Astrocyte of the spinal cord (primary cell): ENCODE measurements at places on chromosomes 7 and 10.
A peak's percentile ranks its signal among the peaks of the same experiment; 100 is the strongest.

DNA sequence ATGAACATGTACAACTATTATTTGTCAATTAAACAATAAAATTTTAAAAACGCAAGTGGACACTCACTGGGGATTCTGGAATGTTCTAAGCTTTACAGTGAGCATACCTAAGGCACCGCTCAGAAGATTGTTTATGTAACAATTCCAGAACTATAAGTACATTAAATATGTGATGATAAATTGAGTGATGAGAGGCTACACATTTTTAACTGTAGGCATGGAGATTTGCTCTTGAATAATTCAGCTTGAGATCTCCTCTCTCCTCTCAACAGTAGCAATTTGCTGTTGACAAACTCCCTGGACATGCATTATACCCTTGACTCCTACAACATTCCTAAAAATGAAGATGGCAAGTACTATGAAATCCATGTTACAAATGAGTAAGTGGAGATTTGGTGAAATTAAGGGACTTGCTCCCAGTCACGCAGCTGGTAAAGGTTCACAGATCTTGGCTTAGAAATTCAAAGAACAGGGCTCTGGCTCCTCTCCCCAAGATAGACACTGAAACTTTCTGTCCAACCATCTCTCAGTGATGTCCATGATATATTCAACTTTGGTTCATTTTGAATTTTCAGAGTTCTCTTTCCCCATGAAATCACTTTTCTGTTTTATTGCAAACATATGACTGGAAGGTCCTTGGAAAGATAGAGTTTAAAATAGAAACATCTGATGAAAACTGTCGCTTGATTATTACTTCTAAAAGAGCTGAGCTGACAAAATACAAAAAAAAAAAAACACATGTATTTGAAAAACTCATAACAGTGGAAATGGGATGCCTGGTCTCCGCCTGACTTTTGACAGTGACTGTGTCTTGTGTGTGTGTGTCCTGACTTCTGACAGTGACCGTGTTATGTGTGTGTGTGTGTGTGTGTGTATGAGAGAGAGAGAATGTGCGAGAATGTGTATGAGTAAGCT, 488.3 kb downstream of the TNS3 start:
- peak; percentile 28 for DNase-seq

DNA sequence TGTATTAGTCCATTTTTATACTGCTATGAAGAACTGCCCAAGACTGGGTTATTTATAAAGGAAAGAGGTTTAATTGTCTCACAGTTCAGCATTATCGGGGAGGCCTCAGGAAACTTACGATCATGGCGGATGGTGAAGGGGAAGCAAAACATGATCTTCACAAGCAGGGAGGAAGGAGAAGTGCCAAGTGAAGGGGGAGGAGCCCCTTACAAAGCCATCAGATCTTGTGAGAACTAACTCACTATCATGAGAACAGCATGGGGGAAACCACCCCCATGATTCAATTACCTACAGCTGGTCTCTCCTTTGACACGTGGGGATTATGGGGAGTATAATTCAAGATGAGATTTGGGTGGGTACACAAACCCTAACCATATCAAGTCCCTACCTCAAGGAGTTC, 85.4 kb downstream of the JAZF1 start:
- DNase-seq = no peak

DNA sequence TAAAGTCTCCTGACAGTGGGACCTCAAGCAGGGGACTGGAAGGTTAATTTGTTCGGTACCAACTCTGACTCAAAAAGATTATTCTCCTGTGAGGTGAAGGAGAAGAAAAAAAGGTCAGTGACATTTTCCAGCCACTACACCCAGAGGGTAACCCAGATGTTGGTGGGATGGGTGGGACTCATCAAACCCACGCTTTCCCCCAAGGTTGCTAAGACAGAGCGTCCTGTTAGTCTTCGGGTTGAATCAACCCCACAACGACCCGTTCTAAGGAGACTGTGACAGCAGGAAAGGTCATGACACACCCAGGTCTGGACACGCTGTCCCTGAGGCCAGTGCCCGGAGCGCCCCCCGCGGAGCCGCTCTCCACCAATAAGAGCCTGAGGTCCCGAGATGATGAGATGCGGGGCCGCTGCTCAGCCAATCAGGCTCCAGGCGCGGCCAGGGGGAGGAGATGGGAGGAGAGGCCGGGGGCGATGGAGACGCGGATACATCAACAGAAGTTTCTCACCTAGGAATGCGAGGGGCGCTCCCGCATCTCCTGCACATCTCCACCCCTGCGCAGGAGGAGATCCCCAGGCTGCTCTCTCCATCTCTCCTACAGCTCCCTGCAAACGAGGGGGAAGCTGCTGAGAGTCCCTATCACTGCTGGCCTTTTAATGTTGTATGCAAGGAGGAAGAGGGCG, at the start of gene WNT16:
TSS of gene WNT16 (plus strand) at position 493 of the 683 bp plus-strand sequence. CDS start 293 bp downstream, outside the sequence.
- no peak for DNase-seq

DNA sequence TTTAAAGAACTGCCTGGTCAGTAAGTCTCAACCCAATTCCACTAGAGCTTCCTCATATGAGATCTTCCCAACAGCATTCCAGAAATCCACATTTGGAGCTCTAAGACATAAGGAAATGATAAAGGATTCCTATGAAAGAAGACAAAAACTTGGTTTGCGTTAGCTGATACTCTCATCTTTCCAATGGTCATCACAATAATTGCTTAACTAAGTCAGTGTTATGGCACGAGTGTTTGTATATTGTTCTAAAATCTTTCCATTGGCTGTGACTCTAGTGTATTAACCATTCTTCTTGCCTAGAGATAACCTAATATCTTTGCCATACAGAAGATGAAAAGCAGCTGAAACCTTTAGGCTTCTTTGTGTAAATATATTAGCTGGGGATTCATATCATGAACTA, 289.0 kb downstream of the SNX13 start:
- no peak for DNase-seq

- DNase-seq = no peak
These were observed 15.5 kb downstream of the ZNF487 start for GRCh38 chr10:43452356-43452914.

DNA sequence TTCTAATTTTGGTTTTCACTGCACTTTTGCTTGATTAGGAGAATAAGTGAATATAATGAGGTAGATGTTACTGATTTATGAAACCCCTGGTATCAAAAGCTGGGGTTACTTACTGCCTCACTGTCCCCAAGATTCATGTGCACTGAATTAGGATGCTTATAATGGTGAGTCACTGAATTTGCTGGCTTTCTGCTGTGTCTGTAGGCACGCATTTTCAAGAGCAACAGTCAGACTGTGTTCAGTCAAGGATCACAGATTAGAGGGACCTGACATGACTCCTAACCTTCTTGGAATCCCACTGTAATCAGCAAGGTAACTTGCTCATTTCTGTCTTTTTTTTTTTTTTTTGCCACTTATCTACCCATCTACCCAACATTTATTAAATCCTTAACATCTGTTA, 59.7 kb downstream of the GPR85 start:
- peak; percentile 12 for DNase-seq

DNA sequence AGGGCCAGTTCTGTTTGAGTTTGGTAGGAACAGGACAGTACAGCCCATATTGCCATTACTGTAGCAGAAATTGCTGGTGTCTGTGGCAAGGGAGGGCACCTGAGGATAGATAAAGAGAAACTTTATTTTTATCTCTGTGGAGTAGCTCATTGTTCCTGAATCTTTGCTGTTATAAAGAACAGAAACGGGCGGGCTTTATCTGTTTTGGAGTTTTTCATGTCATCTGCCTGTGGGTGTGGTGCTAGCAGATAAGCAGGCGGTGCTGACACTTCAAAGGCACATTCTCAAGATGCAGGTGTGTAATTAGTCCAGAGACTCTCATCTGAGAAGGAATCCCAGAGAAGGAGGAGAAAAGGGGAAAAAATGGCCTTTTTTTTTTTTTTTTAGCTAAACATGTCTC, 11.5 kb downstream of the ZNF273 start:
- DNase-seq = no peak

DNA sequence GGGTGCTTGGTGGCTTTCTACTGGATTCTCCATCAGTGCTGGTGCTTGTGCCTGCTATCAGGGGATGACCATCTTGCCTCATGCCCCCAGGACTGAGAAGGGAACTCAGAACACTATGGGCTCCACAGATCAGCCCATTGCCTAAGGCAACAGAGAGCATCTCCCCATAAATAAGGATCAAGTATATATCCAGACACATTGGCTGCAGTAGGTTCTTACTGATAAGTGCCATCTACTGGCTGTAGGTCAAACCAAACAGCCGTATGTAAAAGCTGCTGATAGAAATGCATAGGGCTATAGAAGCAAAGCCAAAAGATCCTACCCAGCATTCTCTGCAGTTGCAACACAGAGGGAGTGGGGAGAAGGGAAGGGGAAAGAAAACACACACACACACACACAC, 153.7 kb downstream of the CDK14 start:
- no peak for DNase-seq

GRCh38 chr7:91085175-91085574, 179.1 kb upstream of the FZD1 start:
- DNase-seq = no peak

DNA sequence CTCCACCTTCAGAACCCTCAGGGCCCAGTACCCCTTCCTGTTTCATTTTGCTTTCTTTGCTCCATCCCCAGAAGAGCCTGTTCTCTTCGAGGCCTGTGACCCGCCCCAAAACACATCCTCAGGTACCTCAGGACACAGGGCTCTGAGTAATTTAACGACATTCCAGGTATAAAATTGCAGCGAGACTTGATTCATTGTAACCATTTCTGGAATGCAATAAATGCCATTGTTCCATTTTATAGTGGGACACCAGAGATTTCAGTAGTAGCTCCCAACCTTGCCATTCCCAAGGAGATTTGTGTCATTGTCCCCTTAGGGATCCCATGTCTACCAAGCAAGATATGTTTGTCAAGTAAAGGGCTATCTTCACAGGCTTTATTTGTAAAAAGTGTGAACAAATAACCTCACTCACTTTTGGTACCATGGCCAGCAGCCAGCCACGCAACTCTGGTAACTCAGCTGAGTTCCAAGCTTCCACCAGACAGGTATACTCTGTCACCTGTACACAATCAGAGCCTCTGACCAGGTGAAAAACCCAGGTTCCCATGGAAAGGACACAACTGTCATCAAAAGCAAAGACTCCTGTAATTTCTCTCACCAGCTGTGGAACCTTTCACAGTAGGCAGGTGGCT, 441.3 kb downstream of the PLXNA4 start:
- no peak for DNase-seq

DNA sequence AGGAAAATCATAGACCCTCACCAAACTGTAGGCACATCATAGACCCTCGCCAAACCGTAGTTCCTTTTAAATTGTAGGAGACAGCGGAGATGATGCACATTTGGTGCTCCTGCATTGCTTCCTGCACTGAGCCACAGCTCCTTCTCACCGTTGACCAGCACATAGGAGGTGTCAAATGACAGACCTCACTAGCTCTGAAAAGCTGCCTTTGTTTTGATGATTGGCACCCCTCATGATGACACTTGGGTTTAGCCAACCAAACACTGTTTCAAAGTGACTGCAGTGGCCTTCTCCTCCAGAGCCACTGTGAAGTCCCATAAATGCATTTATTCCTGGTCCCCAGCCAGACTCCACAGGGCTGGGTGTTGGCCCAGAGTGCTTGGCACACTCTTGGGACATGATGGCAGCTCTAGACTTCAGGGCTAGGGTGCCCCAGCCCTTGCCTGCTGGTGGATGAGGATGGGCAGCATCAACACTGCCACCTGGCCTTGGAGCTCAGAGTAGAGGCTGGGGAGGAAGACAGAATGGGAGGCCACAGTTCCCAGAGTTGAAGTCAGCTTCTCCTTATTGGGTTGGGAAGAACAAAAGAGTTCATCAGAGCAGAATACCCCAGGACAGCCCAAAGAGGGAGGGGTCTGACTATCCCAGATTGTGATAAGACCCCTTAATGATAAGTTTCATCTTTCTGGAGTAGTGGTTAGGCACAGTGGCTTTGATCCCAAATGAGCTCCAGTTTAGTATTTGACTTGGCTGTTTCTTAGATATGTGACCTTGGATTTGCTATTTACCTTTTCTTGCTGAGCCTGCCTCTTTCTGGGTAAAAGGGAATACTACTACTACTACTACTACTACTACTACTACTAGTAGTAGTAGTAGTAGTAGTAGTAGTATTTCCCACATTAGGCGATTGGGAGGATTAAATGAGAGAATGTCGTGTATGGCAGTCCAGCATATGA, 75.3 kb downstream of the MTPN start:
- no peak for DNase-seq

DNA sequence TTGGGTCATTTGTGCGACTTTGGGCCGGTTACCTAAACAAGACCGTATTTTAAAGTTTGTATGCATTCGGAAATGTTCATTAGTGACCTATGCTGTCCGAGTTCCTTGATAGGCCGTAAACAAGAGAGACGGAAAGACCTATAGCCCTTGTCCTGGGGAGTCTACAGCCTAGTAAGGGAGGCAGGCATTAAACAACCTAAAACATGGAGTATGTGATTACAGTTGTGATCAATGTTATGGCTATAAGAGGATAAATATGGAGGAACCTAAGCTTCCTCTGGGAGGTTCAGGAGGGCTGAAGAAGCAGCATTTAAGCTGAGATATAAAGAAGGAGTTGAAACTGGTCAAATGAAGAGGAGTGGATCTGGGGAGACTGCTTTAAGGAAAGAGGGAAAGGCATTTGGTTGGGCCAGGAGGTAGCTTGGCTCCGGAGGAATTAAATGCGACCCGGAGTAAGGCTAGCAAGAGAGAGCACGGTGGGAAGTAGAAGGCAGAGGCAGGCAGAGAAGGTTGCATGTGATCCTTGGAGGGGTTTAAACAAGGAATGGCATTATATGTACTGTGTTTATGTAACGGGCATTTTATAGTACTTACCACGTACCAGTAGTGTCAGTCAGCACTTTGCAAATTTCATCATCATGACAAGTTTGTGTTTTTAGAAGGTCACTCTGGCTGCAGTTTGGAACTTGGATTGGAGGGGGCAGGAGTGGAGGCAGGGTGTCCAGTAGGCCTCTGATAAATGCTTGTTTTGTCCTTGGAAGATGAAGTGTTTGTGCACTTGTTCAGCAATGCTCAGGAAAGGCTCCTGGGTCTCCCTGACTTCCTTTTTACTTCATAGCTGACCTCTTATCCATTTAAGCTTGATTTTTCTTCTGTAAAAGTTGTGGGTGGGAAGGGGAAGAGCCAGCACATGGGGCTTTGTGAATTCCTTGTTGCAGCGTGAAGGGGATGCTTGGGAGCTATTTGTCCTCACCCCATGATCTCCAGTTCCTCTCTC, 1.0 kb upstream of the AVPI1 start:
- DNase-seq = peak; percentile 48

DNA sequence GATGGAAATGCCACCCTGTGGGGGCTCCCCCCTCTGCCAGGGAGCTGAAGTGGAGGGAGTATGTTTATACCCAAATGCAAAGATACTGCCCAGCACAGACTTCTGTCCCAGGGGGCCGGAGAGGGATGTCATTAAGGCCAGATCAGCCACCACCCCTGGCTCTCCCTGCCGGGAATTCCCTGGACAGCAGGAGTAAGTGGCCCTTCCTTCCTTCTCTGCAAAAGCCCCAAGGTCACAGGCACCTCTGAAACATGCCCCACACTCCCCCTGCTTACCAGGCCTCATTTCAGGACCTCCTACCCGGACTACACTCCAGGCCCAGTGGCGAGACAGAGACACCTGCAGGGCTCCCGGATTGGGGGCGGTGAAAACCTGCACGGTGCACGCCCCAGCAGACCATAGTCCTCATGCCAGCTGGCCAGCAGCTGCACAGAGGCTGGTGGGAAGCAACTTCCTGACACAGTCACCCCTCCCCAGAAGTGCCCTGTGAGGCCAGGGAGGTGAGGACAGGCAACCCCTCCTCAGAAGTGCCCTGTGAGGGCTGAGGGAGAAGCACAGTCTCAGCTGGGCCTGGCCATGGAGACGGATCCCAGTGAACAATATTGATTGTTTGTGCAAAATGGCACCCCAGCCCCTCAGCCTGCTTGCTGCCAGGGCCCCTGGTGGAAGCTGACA, 33.0 kb upstream of the RET start:
- DNase-seq = no peak

- no peak for DNase-seq
These were observed 137.0 kb downstream of the TMEM178B start for GRCh38 chr7:141210862-141211261.
